Liver (tissue), 10 donors: ENCODE measurements at places on chromosomes 12 and 14.

GRCh38 chr14:94382099-94382715 lies 6.2 kb downstream of the SERPINA1 start:
- DNase-seq, result no peak

DNA sequence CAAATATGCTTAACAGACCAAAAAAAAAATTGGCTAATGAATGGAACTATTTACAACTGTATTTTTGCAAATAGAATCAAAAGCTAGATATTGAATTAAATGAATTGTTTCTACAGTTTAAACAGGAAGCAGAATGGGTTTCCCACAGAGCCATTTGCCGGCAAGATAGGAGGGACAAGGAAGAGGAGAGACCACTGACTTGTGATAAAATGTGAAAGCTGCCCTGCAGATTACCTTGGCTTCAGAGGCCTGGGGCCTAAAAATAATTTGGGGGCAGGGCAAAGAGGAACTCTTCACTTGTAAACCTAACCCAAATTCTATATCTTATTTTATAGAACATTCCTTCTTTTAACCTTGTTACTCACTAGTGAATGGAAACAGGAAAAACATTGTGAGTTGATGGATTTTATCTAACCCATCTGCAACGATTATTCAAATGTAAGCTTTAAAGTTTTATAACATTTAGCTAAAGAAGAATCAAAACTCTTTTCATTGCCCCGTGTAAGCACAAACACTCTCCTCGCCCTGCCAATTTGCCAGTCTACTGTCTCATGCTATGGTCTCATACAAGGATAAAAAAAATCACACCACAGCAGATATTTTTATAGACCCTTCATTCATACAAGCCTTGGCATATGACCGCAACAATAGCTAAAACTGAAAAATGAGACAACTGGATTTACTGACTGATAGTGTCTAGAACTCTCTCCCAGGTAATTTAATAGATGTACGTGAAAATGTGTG lies 49.5 kb upstream of the MDM1 start:
- no peak for DNase-seq

DNA sequence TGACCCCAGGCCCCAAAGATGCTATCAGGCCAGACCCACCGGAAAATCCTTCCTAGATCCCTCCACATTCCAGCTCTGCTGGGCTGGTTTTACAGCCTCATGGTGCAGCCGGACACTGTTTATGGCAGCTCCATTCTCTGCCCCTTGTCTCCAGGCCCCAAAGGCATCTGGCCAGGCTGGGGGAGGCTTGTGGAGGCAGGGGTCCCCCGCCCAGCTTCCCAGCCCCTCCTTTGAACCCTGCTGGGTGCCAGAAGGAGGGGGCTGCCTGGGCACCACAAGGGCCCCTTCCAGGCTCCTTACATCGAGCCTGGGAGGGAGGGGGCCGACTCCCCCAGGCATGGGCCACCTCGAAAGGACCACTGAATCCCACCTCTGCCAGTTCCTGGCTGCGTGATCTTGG lies 19.8 kb upstream of the SMUG1 start:
- DNase-seq, result no peak

GRCh38 chr12:19189522-19189921 lies 60.0 kb downstream of the PLEKHA5 start:
- no peak for DNase-seq

DNA sequence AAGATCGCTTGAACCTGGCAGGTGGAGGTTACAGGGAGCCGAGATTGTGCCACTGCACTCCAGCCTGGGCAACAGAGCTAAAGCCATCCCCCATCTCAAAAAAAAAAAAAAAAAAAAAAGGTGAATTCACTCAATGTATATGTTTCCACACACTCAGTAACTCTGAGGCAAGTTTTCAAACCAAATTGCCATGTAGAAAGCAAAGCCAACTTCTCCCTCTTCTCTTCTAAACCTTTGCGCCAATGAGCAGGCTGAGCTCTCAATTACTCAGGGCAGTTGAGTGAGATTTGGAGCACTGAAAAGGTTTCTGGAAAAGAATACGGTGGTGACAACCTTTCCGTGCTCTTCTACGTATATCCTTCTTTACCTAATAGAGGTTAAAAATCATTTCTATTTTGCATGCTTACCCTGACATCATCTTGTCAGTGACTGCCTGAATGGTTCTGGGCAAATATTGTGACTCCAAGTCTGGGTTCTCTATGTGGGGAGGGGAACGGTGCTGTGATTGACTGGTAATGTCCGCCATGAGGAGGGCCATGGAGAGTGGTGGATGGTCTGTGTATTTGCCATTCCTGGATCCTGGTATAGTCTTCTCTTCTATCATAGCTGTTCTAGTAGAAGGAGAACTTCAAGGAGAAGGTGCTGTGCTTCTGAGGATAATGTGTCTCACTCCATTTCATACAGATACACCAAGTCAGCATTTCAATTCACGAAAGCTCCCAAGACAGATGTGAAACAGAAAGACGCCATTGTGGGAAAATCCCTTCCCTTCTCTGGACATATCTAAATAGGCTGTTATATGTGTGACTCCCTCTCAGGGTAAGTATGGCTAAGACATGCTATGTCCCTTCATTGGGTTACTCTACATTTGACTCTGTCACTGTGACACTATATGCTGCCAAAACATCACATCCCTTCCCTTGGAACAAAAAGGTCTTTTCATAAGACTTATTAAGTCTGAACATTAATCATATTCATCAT lies 46.2 kb upstream of the MED13L start:
- no peak for DNase-seq

- DNase-seq, result peak; percentile 70
Measured at GRCh38 chr14:37595809-37596621, 586 bp downstream of the TTC6 start.
